ENCODE measurements at places on chromosomes 2 and 18.

- DNase-seq = no peak
These were observed 71.8 kb downstream of the MYCN start for GRCh38 chr2:16012029-16012596.

GRCh38 chr2:62264186-62264585, 68.3 kb downstream of the B3GNT2 start:
- DNase-seq = no peak

DNA sequence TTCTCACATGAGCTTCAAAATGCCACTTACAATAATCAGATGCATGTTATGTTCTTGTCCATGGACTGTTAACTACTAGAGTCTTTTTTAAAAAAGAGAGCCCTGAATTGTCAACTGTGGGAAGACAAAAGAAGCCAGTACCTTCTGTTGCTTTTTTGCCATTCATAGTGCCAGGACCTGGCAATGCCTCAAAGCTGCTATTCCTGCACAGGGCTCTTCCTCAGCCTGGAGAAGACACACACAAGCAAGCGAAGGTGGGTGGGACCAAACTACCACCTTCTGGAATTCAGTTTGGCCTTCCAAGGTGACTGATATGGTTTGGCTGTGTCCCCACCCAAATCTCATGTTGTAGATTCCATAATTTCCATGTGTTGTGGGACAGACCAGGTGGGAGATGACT, 160.6 kb downstream of the AFF3 start:
- DNase-seq = no peak

GRCh38 chr2:176138923-176139660, 9.6 kb downstream of the HOXD8 start:
- no peak for DNase-seq

DNA sequence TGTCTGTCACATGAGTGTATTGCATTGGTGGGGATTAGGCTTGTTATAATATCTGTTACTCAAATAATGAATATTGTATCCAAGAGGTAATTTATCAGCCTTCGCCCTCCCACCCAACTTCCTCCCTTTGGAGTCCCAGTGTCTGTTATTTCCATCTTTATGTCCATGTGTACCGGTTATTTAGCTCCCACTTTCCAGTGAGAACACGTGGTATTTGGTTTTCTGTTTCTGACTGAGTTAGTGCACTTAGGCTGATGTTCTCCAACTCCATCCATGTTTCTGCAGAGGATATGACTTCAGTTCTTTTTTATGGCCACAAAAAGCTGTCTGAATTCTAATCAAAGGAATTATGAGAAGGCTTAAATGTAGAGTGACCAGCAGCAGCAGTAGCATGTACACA, 104.0 kb upstream of the ARHGAP28 start:
- no peak for DNase-seq

DNA sequence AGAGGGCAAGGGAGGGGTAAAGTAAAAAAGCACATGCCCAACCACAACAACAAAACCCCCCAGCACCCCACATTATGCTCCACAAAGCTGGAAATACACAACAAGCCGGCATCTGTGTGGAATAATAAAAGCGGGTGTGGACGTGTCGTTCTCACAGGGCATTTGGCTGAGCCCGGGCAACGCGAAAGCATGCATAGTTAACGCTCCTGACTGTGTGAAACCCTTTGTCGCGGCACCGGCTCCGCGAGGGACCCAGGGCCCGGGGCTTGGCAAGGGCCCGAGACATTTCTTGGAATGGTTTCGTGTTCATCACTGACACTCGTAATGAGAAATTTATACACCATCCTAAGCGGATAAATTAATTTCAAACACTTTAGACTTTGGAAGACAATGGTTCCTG, 165.6 kb downstream of the INHBB start:
- no peak for DNase-seq

- DNase-seq = no peak
These were observed 697.5 kb upstream of the CELF4 start for GRCh38 chr18:38263066-38263465.

GRCh38 chr18:42100248-42100647, 145.2 kb downstream of the PIK3C3 start:
- no peak for DNase-seq

DNA sequence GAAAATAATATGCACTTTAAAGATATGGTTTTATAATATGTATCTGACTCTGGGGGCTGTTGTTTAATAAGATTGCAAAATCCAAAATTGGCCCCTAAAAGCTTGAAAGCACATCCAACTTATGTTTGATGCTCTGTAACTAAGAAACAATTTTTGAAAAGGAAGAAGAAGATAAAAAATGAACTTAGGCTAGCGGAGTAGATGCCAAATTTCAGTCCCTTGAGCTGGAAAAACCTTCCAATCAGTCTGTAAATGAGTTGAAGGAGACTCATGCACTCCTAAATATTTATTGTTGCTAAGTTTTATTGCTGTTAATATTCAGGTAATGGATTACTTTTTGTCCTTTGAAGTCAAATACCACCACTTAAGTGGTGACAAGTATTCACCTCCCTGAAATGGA, 465.0 kb downstream of the ZEB2 start:
- DNase-seq = no peak

GRCh38 chr2:173028671-173029070, 47.0 kb upstream of the MAP3K20 start:
- DNase-seq = no peak

- peak; percentile 66 for DNase-seq
These were observed 7.7 kb upstream of the COL6A3 start for GRCh38 chr2:237421542-237422116.

All from stimulated activated CD8-positive, alpha-beta memory T cell treated with anti-CD3 and anti-CD28 coated beads, Interleukin-15, amount 100 ng/mL, for 24 hours (primary cell).